ENCODE measurements at places on chromosomes 1 and 21.

GRCh38 chr21:46540087-46540710, 64.7 kb downstream of the S100B start:
- peak; percentile 47 for DNase-seq

DNA sequence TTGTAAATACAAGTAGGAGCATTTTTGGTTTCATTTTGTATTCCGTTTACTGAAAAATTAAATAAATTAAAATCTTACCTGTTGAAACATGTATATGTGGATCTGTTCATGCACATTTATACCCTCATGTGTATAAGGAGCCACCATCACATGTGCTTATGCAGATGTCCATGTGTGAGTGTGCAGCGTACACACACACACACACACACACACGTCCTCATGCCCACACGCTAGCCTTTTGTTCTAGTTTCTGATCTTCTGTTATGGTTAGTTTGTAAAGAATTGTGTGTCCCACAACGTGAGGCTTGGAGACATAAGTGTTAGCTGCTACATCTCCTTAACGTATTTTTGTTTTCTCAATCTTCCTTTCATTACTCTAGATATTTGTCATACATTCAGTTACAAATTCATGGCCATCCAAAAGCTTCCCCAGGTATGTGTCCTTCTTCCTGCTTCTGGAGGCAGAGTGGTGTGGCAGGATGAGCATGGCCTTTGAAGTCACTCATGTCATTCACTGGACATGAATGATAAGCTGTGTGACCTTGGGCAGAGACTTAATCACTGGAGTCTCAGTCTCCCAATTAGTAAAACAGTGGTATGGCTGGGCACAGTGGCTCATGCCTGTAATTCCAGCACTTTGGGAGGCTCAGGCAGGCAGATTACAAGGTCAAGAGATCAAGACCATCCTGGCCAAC, 54.6 kb downstream of the TENT5C start:
- DNase-seq = no peak

DNA sequence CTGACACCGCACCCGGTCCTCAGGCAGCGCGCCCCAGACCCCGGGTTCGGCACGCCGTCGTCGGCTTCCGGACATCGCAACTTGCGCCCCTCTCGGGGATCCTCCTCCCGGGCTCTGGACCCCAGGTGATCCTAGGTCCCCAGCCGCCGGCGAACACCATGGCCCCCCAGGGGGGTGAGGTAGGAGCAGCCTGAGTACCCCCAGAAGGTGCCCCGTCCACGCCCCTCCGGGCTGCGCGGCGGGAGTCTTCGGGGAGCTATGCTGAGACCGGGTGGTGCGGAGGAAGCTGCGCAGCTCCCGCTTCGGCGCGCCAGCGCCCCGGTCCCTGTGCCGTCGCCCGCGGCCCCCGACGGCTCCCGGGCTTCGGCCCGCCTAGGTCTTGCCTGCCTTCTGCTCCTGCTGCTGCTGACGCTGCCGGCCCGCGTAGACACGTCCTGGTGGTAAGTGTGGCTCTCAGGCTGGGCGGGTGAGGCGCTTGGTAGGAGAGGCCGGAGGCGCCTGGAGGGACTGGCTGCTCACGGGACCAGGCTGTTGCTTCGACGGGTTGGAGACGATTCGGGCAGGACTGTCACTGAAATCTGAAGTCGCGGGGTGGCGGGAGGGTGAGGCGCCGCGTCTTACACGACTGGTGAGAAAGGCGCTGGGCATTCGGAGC, 367 bp downstream of the WNT2B start:
- peak; percentile 8 for DNase-seq

DNA sequence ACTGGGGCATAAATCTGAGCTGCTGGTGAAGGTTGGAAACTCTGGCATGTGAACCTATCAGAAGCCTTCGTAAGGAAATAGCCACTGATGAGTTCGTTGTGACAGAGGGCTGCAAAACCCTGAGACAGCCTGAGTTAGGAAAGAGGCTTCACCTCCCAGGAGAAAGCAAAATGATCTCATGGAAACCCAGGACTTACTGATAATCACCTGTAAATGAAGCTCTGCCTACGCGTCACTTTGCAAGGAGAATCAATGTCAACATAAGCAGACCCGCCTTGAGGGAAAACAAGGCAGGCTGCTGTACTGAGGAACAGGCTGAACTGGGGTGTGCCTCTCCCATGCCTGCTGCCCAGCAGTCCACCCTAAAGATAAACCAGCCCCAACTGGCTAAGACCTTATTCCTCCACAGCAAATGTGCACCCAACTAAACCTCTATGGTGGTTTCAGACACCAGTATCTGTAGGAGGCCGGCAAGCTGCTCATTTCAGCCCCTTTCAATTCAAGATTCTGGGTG, 46.8 kb upstream of the SLC44A3 start:
- DNase-seq = no peak

DNA sequence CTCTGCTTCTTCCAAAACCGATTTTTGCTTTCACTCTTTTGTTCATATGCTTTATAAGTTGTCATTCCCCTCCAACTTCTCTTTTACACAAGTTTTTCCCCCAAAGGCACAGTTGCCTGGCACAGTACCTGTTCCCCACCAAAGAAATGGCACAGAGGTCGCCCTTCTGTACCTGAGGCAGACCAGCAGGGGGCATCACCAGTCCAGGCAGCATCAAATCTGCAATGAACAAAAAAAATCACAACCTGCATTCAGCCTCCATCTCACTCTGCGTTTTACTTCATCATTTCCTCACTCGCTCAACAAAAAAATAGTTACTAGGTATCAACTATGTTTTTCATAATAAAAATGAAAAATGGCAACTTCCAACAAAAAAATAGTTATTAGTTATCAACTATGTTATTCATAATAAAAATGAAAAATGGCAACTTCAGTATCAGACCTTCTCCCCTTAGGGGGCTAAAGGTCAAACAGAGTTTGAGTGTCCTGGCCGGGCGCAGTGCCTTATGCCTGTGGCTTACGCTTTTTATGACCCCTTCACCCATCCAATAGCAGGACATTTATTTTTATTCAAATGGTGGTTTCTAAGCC, 4.1 kb downstream of the EIF2D start:
- DNase-seq = peak; percentile 68

- DNase-seq = no peak
These were observed 75.1 kb upstream of the PTGFRN start for GRCh38 chr1:116834595-116834994.

GRCh38 chr1:7967196-7967595, 5.7 kb downstream of the PARK7 start:
- DNase-seq = no peak

GRCh38 chr21:44454747-44455523, at the start of gene LRRC3:
TSS of gene LRRC3 (plus strand) at chr21:44455510. CDS start at chr21:44456645, 1,135 bp downstream.
- DNase-seq = peak; percentile 86

- DNase-seq = no peak
These were observed 56.4 kb downstream of the ADAMTS1 start for GRCh38 chr21:26788790-26789189.

- DNase-seq = no peak
These were observed 54.1 kb downstream of the SERINC2 start for GRCh38 chr1:31467005-31467674.

- no peak for DNase-seq
These were observed 16.6 kb downstream of the OBSCN start for GRCh38 chr1:228224198-228225164.

Measured in CD4-positive, alpha-beta T cell treated with Interleukin-17A for 1 hour (primary cell).